ENCODE measurements at places on chromosomes 3 and 15.

DNA sequence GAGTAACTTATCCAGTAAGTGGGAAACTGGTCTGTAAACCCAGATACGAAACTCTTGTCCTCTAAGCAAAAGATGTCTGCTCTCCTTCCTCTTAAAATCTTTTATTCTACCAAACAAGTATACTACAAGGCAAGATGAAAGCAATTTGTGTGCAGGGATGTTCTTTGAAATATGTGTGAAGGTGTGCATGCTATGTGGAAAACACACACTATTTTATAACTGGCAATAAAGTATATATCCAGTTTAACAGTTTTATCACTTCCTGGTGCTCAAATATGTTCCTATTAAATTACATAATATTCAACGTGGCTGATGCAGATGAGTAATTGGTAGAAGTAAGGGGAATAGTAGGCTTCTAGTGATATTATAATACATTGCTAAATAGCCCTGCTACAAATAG, 566.5 kb downstream of the ROBO2 start:
- DNase-seq: no peak

DNA sequence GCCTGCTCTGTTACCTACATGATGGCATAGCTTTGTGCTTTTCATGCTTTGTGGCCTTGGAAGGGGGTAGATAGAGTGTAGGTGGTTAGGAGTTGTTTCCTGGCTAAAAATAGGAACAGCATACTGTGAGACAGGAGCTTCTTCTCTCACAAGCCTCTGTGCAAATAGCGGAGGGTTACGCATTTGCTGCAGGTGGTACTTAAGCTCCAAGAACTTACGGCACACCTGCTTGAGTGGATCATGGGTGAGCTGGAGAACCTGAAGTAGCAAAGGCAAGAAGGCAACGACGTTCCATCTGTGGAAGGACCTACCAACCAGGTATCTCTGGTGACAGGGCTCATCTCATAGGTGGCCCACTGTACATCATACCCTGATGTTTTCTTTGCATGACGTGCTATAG, 66.0 kb downstream of the ST6GAL1 start:
- no peak for DNase-seq

DNA sequence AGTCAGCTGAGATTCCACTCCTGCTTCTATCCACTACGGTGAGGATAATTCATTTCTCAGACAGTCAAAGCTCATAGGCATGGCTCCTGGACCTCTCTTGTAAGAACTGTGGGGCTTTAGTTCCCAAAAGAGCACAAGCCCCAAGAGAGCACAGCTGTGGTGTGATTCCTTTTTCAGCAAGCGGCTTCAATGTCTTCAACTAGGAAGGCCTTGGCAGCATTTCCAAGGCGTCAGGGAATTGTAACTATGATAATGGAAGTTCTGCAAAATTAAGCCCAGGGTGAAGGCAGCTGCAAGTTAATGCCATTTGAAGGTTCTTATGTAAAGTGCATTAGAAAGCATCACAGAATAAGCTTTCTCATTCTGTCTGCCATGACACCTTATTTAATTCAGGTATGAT, 657.1 kb downstream of the GRM7 start:
- DNase-seq: no peak

DNA sequence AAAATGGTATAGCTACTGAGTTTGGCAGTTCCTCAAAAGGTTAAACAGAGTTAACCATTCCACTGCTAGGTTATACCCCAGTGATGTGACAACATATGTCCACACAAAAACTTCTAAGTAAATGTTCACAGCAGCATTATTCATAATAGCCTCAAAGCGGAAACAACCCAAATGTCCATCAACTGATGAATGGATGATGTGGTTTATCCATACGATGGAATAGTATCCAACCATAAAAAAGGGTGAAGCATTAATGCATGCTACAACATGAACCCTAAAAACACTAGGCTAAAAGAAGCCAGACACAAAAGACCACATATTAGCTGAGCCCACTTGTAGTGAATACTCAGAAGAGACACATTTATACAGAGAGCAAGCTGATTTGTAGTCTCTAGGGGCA, 9.0 kb downstream of the XXYLT1 start:
- no peak for DNase-seq

GRCh38 chr3:197440717-197441303, 115.0 kb downstream of the BDH1 start:
- no peak for DNase-seq

- no peak for DNase-seq
These were observed 43.8 kb upstream of the USP50 start for GRCh38 chr15:50590288-50590687.

DNA sequence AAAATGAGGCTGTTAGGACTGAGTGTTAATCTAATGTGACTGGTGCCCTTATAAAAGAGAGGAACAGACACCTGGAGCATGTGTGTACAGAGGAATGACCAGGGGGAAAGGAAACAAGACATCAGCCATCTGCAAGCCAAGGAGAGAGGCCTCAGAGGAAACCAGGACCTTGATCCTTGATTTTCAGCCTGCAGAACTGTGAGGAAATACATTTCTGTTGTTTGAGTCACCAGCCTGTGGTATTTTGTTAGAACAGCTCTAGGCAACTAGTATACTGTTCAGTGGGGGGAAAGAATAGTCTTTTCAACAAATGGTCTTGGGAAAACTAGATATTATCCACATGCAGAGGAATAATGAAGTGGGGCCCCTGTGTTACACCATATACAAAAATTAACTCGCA, 80.6 kb downstream of the CCR1 start:
- DNase-seq: no peak

DNA sequence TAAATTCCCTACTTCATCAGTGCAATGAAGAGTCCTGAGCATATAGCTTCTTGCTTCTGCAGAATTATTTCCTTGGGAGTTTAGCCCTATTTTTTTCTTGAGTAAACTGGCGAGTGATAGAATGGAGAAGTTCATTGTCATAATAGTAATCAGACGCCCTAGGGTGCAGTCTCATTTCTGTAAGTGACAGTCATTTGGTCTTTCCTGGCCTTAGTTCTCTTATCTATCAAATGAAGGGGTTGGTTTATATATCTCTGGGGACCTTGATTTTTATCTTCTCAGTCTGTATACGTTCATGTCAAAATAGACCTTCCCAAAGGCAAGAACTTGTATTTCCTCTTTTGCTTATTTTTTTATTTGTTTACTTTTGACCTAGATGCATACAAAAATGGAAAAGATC, 9.9 kb upstream of the ALPK3 start:
- no peak for DNase-seq

DNA sequence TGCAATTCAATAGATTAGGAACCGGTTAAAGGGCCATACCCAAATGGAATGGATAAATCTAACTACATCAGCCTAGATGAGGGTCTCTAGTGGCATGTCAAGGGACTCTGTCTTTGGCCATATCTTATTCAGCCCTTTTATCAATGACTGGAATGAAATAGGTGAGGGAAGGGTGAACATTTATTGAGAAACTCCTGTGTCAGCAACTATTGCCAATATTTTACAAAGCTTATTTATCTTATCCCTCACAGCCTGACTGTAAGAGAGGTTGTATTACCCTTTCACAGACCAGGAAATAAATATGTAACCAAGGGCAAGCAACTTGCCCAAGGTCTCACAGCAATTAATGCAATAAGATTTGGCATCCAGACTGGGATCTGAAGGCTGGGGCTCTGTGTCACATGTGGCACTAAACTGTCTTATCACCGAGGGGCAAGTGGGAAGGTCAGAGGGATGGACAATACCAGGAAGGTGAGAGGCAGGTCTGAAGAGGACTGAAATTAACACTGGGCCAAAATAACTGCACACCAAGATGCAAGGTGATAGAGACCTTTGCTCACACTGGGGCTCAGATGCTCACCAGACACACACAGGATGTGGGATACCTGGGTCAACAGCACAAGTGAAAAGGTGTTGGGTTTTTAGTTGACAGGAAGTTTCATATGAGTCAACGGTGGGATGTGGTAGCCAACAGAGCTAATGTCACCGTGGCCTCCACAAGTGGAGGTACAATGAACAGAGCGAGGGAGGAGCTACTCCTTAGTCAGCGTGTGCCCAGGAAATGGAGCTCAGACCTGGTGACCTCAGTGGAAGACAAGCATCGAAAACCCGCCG, 261.3 kb downstream of the RPLP1 start:
- no peak for DNase-seq

DNA sequence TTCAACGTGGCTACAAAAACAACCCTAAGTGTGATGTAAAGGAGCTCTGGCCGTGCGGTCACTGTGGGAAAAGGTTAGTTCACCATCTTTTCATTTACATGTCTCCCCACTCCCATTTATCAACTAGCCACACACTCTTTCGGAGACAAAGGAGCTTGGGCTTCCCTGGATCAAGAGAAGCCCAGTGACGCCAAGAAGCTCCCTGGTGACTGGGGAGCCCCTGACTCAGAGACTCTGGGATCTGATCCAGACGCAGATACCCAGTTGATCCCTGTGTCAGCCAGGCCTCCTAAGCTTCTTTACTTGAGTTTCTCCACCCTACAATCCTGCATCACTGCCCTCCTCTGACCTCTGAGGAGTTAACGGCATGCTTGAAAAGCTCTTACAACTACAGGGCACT, 43.9 kb downstream of the HEG1 start:
- DNase-seq: no peak

DNA sequence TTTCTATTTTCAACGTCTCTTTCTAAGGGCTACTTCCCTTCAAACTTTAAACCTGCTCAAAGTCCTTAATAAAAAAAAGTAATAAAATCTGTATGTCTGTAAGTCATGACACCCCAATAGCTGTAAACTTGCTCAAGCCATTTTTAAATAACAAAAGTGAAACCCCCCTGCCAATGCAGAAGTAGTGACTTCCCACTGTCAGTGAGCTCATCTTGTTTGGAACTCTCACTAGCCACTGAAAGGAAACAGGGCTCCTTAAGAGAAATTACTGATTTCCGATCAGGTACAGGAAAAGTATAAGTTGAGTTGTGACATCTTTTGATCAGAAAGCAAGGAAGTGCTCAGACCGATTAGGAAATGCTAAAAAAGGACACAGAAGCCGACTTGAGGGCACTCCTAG, 27.6 kb upstream of the GPR171 start:
- no peak for DNase-seq

- no peak for DNase-seq
These were observed 35.8 kb downstream of the ANAPC13 start for GRCh38 chr3:134449951-134450350.

- no peak for DNase-seq
These were observed 79.6 kb upstream of the DCBLD2 start for GRCh38 chr3:98980915-98981596.

DNA sequence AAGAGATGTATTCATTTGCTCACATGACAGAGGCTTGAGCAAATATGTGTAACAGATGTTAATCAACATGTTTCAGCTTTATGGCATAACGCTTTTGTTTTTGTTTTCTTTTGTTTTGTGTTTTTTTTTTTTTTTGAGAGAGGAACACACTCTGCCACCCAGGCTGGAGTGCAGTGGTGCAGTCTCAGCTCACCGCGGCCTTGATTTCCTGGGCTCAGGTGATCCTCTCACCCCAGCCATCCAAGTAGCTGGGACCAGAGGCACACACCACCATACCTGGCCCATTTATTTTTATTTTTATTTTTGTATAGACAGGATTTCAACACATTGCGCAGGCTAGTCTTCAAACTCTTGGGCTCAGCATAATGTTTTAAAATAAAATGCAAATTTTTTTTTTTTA, 1504.4 kb upstream of the CADM2 start:
- no peak for DNase-seq
